ENCODE measurements at places on chromosomes 16 and 17.

DNA sequence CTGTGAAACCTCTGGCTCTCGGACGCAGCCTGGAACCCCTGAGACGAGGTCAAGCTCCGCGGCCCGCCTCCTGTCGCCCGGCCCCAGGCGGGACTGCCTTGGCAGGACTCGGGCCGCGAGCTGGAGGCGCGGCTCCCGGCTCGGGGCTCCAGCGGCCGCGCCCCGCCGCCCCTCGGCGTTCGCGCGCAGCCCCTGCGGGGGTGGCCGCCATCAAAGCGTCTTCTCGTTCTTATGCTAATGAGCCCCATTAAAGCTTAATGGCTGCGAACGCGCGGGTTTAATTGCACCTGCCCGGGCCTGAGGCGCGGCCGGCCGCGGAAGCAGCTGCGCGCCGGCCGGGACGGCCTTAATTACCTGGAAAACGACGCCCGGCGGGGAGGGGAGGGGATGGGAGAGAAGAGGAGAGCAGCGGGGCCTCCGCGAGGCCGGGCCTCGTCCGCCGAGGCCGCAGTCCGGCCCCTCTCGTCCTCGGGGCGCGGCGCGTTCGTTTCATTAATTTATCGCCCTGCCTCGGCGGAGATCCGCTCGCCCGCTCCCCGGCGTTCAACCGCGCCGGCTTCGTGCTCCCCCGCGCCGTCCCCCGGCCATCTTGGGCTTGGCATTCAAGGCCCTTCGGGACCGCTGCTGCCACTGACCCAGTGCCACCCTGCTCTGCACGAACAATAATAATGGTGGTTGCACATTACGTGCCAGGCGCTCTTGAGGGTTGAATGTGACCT is 19.2 kb downstream of the RAI1 start:
- no peak for DNase-seq

GRCh38 chr17:50871364-50871763 is 5.2 kb upstream of the TOB1 start:
- DNase-seq, result peak; percentile 55

- DNase-seq, result no peak
Measured at GRCh38 chr16:58723109-58723508, 11.0 kb downstream of the GOT2 start.

DNA sequence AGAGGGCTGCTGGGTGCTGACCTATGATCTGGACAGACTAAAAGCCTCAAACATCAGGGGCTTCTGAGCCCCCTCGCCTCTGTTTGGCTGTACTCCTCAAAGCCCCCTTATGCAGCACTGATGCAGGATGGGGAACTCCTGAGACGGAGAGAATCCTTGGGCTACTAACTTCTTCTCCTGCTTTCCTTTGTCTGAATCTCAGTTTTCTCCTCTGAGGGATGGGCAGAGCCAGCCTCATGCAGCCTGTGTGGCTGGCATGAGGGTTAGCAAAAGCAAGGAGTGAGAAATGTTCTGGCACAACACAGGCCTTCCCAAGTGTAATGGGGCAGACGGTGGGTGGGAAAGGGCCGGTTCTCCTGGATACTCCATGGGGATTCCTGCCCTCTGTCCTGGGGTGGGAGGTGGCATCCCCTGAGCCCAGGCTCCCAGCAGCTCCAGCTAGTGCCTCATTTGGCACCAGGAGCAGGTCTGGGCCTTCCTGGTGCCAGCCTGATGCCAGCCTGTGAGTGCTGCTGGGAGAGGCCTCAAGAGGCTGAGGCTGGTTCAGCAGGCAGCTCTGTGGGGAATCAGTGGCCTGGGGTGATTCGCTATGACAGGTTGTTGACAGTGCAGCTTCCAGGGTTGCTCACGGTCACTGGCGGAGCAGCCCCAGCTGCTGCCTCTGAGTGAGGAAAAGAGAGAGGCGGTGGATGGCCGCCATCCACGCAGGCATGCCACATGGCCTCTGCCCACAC is 4.0 kb upstream of the BRD7 start:
- DNase-seq, result no peak

DNA sequence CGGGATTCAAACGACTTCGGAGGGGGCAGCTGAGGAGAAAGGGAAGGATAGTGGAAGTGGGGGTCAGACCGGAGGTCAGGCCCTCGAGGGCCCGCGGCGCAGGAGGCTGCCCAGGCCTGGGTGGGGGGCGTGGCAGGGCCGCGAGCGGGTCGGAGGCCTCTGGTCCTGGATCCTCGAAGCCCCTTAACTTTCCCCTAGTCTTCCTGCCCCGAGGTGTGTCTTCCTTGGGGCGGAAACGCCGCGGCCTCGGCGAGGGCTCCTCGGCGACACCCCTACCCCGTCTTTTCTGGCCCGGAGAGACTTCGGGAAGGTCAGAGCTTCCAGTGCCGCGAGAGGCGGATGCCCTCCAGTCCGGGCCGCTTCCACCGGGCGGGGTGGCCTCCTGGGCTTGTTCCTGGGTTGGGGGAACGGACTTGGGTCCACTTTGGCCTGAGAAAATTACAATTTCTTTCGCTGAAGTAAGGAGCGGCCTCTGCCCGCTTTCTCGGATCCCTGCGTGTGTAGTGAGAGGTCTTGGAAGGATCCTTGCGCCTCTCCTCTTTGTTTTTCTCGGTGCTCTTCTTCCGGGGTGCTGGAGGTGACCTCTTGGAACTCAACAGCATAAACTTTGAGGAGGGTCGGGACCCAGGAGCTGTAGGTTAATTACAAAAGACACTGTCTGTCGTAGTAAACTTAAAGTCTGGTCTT is 491 bp downstream of the IST1 start:
- peak; percentile 31 for DNase-seq

DNA sequence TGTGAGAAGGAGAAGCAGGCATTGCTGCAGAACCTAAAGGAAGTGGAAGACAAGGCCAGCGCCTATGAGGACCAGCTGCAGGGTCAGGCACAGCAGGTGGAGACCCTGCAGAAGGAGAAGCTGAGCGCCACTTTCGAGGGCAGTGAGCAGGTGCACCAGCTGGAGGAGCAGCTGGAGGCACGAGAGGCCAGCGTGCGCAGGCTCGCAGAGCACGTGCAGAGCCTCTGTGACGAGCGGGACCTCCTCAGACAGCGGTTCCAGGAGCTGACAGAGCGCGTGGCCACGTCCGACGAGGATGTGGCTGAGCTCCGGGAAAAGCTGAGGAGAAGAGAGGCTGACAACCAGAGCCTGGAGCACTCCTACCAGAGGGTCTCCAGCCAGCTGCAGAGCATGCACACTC is 41.5 kb downstream of the PLD6 start:
- DNase-seq, result no peak

- DNase-seq, result no peak
Measured at GRCh38 chr17:13337864-13338371, 263.8 kb downstream of the HS3ST3A1 start.

DNA sequence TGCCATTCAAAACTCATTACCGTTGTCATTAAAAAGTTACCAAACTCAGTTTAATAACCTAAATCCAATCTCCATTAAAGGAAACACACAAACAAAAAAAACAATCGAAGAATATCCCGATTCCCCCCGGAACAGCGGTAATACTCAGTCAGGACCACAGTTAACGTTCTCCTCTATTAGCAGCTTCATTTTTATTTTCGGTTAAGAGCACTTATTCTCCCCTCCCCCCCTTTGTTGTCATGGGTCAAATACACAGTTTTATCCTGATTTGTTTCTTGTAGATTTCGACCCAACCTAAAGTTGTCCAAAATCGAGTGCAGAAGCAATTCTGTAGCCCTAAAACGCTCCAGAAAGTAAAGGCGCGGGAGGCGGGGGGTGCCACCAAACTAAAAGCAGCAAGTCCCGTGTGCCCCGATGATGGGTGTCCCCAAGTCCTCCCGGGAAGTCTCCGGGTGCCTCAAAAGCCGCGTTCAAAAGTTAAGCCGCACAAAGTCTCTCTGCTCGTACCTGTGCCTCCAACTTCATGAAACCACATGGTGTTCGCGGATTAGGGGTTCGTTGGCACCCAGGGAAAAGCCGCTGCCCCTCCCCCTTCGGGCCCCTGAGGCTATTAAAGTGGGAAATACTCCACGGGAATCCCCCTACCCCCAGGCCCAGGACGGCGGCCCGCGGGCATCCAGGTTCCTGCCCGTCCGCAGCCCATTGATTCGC is 996 bp downstream of the SUMO2 start:
- peak; percentile 28 for DNase-seq

DNA sequence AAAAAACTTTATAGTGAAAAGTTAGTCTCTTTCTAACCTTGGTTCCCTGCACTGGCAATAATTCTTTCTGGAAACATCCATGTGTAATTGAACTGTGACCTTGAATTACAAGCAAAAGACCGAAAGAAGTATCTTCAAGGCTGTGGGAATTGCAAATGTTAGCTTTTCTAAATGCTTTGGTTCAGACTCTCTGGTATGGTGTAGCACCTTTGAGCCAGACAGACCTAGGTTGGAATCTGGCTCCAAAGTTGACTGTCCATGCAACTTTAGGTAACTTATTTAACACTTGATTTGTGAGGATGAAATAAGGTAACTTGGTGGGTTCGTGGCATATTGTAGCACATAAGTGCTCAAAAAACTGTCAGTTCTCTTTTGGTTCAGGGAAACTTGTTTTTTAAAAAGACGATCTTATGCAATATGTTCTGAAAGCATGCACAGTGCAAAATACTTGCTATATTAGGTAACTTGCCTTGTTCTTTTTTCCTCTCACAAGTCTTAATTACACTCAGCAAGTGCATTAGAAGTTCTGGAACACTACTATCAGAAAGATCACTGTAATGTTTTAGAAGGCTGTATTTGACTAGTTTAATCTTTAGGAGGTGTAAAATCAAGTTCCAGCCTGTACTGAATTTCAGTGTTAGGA is 46.3 kb downstream of the TANGO6 start:
- DNase-seq, result no peak

DNA sequence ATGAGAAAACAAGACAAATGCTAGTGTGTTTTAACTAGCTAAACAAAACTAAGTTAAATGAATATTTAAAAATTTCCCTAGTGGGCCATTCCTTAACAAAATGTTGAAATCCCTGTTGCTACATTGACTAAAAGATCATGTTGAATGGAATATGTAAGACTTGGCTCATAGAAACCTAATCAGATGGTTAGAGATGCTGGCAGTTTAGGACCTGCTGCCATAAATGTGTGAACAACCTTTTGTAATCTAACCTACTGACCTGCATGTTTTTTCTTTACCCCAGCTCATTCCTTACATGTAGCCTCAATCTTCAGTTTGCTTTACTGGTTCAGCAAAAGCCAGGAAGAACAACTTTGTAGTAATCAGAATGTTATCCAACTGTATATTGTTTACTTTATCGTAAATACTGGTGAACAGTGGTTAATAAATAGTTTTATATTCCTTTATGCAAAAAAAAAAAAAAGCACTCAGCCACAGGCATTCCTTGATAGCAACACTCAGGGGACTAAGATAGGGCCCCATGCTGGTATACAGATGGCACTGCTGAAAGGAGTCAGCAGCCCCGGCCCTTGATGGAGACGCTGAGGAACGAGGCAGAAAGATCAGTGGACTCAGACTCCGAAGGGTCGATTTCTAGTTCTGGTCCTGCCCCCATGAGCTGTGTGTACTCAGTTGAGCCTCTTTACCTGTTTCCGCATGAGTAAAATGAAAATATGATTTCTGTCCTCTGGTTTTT is 78.2 kb downstream of the MARF1 start:
- no peak for DNase-seq

DNA sequence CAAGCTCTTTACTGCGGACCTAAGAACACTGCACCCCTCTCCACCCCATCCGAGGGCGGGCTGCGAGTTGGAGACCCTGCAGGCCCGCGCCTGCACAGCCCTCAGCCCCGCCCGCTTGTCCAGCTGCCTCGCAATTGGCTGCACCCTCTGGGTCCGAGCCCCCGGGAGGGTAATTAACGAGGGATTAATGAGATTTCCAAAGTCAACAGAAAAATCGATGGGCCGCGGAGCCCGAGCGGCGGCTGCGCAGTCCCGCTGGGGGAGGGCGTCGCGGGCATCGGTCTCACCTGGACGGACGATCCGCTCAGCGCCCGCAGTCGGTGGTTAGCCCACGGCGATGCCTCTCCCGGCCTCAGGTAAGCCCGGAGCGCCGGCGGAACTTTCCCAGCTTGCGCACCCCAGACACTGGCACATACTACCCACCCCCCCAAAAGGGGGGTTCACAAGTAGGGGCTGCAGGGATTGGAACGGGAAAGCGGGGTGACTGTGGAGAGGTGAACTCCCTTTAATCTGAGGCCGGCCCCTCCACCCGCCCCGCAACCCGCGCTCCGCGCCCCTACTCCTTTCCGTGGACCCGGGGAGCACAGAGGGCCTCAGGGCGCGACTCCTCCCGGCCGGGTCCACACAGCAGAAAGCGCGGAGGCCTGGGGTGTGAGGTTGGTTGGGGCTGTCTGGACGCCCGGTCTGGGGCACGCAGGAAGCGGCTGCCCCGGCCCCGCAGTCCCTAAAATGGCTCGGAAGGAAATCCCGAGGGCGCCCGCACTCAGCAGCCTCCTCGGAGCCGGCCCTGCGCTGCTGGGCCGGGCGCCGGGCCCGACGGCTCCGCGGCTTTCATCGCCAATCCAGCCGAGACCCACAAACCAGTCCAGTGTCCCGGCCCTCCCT is at the start of gene OTOP3:
Gene OTOP3 (plus strand): TSS at position 314 of the 885 bp plus-strand sequence. CDS start 24 bp downstream, at position 338.
- DNase-seq, result no peak

DNA sequence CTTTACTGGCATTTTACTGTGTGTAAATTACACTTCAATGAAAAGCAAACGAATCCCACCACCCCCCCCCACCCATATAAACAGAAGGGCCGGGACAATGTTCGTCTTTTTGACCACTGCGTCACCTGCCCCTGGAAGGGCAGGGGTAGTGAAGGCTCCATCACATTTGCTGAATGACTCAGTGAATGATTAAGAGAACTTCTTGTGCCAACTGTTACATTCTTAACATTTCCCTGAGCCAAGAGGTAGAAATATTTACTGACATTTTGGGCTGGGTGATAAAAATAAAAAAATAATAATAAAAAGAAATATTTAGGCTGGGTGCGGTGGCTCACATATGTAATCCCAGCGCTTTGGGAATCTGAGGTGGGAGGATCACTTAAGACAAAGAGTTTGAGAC is 24.1 kb downstream of the C16orf96 start:
- DNase-seq, result no peak

- DNase-seq, result no peak
Measured at GRCh38 chr16:73125850-73126524, 78.1 kb upstream of the ZFHX3 start.

DNA sequence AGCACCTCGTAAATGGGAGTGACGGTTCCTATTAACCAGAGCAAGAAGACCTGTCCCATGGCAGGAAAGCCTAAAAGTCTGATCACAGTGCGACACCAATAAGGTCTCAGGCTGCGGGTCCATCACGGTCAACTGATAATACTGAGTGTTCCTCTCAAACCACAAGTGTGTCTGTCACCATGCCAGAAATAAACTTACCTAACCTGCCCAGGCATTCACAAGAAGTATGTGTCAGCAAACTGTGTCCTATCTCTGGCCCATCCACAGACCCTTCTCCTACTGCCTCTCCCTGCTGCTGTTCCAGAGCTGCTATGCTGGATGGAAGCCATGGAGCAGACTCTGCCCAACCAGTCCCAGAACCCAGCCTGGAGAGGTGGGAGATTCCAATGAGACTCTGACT is 73.5 kb downstream of the ZNF423 start:
- no peak for DNase-seq

- no peak for DNase-seq
Measured at GRCh38 chr17:4463818-4464476, 30.2 kb downstream of the SPNS3 start.
